ENCODE measurements at places on chromosomes 6 and 20. TPM values are rescaled to one million over a fixed set of nuclear protein-coding genes. Genes with fewer than 3 reads are reported as not detected.

CCDC170 gene
- total RNA-seq: not detected

SSTR4 gene
- not detected for total RNA-seq

HCK gene
- not detected for total RNA-seq

SLCO4A1 gene
- 43.4 TPM for total RNA-seq

RIPOR3 gene
- not detected for total RNA-seq

CUL9 gene
- 35.1 TPM for total RNA-seq

PRSS16 gene
- total RNA-seq: 1.5 TPM

COX7A2 gene
- 468 TPM for total RNA-seq

SNPH gene
- 2.9 TPM for total RNA-seq

SYNGAP1 gene
- 45.6 TPM for total RNA-seq

DNA sequence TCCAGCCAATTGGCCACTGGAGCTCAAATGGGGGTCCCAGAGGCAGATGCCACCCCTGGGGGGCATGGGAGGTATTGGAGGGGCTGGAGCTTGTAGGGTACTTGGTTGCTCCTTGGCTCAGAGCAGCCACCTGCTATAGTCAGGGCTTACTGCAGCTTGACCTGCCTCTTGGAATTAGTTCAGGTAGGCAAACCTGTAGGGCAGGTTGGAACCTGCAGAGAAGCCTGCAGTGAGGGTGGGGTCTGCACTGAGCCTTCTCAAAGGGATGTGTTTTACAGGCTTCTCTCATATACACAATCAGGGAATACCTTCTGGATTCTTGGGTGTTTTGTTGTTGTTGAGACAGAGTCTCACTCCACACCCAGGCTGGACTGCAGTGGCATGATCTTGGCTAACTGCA, 94.2 kb upstream of the MYL9 start:
- DNase-seq: no peak

- no peak for DNase-seq
These were observed 38.9 kb downstream of the EYS start for GRCh38 chr6:65667916-65668656.

- DNase-seq: no peak
These were observed 16.0 kb downstream of the SHLD1 start for GRCh38 chr20:5766085-5766764.

GRCh38 chr20:2451939-2452732, 18.5 kb downstream of the SNRPB start:
- DNase-seq: peak; percentile 85

GRCh38 chr6:18501663-18502013, 114.5 kb downstream of the RNF144B start:
- peak; percentile 24 for DNase-seq

GRCh38 chr6:14037402-14038277, 79.9 kb upstream of the CD83 start:
- peak; percentile 25 for DNase-seq

- DNase-seq: no peak
These were observed 741.4 kb downstream of the HACE1 start for GRCh38 chr6:104118274-104118673.

DNA sequence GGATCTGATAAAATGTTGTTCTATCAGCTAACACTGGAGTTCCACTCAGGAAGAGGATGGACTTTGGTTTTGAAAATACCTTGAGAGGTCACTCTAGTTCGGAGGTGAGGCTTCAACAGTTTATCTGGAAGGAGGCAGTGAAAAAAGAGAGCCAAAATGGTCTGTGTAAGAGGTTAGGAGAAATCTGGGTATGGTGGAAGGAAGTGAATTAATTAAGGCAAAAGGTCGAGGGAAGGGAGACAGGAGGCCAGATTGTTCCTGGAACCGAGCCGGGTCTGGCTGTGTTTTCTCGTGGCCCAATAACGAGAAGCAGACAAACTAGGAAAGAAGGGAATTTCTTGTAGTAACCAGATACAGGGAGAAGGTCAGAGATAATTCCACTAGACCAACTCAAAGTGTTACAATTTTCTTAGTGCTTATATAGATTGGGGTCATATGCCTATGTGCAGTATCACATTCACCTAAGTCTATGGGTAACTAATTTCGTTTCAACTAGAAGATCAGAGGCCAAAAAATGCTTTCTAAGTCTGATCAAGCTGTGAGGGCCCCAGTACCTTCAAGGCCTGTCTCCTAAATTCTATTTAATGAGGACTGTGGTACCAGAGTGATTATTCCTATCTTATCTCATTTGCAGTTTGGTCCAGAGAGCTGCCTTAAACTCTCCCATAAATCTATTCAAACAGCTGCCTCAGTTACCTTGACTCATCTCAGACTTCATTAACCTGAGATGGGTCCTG, 96.0 kb upstream of the SNX9 start:
- DNase-seq: no peak

DNA sequence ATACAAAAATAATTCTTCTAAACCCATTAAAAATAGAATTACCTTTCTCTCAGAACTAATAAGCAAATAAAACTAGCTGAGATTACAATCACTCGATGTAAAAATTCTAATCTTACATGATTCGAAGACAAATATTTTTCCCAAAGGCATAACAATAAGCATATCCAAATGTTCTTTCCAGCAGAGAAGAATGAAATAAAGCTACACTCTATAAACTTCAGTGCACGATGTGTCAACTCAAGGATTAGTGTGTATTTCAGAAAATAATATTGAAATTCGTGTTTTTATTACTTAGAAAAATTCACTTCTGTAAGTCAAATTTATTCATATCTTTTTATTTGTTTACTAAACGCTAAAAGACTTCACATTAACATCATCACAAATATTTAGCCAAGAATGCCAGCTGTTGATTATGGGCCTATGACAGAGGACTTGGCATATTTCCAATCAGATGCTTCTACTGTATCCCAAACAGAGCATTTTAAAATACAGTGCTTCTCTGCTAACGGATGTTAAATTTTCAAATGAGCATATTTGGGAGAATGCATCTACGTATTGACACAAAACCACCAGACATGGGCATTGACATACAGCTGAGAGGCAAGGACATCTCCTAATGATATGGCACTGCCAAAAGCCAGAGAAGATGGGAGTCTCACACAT, 54.7 kb upstream of the PDE7B start:
- no peak for DNase-seq

GRCh38 chr6:1066449-1067090, 245.3 kb upstream of the FOXQ1 start:
- no peak for DNase-seq

DNA sequence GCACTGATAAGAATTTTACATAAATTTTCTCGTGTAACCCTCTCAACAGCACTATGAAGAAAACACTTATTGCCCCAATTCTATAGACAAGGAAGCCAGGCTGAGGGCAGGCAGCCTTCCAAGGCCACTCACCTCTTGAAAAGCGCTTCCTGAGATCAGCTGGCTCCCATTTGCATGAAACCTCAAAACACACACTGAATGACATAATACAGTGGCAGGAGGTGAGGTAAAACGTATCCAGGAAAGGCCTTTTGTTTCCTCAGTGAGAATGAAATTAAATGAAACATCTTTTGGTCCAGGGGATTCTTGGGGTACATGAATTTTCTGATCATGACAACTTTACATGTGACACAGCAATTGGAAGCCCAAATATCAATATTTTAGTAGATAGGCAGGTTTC, 112.5 kb downstream of the WDR27 start:
- peak; percentile 51 for DNase-seq

- no peak for DNase-seq
These were observed 46.9 kb upstream of the QKI start for GRCh38 chr6:163367497-163368183.

DNA sequence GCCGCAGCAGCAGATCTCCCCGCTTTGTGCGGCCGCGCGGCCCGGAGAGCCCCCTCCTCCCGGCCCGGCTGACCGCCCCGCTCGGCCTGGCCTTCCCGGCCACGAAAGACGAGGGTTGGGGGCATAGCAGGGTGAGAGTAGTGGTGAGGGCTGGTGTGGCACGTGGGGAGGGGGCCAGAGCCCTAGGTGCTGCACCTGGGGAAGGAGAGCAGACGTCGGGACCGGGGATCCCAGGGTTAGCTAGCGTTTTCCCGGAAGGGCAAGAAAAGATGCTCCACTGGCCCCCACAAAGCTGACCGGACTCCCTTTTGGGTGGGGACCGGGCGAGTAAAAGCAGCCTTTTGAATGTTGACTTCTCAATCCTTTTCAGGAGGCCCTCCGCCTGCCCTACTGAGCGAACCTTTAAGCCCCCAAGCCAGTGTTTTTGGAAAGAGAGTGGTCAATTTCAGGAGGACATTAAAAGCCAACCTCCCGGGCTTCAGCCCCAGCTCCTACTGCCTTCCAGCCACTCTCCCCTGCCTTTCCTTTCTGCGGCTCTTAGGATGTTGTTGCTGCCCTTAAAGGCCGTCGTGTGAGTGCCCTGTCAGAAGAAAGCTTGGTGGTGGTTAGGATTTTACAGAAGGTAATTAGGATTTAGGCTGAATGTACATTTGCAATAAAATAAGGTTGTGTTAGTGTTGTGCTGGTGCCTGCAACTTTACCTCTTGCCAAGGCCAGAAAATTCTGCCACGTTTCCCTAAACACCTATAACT, 648 bp upstream of the BACH2 start:
- no peak for DNase-seq

All from activated CD4-positive, alpha-beta T cell treated with anti-CD3 and anti-CD28 coated beads for 36 hours (primary cell).